Left renal pelvis (tissue), 4 donors: ENCODE measurements at places on chromosomes 13 and 19. TPM values are rescaled to one million over a fixed set of nuclear protein-coding genes. Genes with fewer than 3 reads are reported as not detected.
A peak's percentile ranks its signal among the peaks of the same experiment; 100 is the strongest.

Gene FAM124A
- polyA plus RNA-seq, result 4.6 TPM

Gene ZNF582
- polyA plus RNA-seq, result 6.8 TPM

DNA sequence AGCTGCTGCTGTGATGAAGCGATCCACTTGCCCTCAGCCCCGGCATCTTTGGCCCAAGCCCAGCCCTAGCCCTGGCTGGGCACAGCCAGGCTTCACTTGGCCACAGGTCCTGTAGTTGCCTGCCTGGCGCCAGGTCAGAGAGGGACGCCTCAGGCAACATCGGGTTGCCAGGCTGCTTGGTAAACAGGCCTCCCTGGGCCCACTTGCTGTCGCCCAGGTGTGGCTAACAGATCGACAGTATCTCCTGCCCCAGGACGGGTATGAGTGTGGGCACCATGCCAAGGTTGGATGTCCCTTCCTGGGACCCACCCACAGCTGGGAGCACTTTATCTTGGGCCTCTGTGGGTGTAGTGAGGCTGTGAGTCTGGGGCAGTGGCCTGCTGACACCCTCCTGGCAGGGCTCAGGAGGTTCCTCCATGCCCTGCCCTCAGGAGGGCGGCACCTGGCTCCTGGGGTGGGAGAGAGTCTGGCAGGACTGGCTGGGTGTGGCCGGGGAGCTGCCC lies 27.8 kb downstream of the CARM1 start:
- no peak for DNase-seq

- DNase-seq, result peak; percentile 55
These were observed 1.3 kb downstream of the UBL3 start for GRCh38 chr13:29849071-29849631.

DNA sequence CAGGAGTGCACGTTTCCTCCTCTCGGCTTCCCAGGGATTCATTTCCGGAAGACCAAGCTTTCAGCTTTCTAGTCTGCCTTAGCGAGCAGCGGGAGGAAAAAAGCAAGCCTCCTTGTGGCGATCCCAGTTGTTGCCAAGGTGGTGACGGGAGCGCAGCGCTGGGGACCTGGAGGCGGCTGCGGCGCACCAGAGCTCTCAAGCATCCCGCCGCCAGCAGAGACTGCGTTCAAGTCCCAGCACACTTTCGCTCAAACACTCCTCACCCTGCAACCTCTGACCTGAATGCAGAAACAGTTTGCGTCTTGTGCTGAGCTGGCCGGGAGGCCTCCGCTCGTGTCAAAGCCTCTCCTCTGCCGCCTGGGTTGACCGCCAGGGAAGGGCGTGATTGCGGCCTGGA lies 4.9 kb downstream of the GSX1 start:
- DNase-seq, result peak; percentile 8
